Inflammatory macrophage (primary cell): ENCODE measurements at places on chromosomes 4 and X.

DNA sequence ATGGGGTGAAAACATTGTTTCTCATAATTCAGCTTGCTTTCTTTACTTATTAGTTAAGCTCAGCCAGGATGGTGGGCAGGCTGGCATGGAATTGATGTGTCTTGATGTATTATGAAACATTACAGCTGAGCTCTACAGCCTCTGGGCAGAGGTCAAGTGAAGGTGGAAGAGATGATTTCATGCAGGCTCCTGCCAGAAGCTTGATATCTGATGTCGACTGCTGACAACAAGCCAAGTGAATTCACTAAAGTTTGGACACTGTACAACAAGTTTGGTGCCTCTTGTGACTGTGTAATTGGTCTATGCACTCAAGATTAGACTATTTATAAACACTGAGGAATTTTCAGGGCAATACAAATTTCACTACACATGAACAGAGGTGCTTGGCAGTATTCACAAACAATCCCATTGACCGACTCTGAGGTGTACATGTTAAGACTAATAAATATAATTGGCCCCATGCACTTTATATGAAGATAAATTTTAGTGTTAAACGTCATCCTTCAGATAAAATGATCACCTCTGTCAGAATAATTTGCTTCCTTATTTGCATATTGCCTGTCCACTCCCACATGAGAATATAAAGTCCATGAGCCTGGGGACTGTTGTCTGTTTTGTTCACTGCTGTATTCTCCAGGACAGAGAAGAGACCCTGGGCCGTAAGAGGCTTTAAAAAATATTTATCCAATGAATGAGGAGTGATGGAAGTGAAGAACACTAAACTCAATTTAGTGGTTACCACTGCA lies 612.2 kb downstream of the IQCM start:
- DNase-seq = no peak

GRCh38 chrX:79065696-79066095 lies 78.8 kb upstream of the GPR174 start:
- peak; percentile 20 for DNase-seq

DNA sequence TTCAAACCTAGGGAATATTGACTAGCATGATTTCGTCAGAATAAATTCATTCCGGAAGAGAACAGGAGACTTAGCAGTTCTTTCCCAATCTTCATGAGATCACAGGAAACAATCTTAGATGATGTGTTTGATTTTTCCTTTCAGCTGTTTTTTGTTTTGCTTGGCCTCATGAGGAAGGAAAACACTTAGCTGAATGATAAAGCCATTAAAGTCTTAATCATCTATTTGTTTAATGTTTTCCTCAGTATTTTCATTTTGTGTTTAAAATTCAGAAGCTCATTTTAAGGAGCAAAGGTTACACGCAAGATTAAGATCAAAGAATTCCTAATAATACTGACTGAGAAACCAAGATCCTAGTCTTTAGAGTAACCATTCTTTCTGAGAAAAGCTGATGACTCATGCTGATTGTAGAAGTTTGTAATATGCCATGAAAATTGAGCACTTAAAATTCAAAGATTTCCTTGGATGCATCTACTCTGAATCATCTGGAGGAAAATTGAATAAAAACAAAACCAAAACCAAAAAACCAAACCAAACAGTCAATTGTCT lies 15.4 kb upstream of the TBC1D19 start:
- no peak for DNase-seq

DNA sequence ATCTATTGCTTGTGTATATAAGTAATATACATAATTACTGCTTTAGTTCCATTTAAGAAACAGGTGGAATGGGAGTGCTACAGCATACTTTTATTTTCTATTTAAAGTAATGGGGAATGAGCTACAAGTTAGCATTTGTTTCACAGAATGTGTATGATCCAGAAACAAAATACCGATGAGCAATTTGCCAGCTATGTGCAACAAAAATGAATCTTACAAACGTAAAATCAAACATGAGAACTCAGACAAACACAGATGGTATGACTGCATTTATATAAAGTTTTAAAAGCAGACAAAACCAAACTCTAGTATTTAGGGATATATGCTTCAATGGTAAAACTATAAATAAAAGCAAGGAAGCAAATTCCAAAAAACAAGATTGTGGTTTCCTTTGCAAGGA lies 141.7 kb downstream of the PAPSS1 start:
- DNase-seq = no peak

GRCh38 chr4:73213916-73214653 lies 44.5 kb downstream of the ANKRD17 start:
- peak; percentile 23 for DNase-seq

- no peak for DNase-seq
Observed at GRCh38 chr4:82704156-82704555, 94.4 kb downstream of the SCD5 start.

GRCh38 chr4:113327494-113327893 lies 278.0 kb downstream of the ANK2 start:
- peak; percentile 27 for DNase-seq

GRCh38 chr4:22072726-22073125 lies 124.2 kb upstream of the KCNIP4 start:
- no peak for DNase-seq
